CD14-positive monocyte (primary cell): ENCODE measurements at places on chromosomes 1 and 21. TPM values are rescaled to one million over a fixed set of nuclear protein-coding genes. Genes with fewer than 3 reads are reported as not detected.

Gene RAB3GAP2
- 9.8 TPM for polyA plus RNA-seq

Gene PLXNA2
- 1.1 TPM for polyA plus RNA-seq

Gene ST7L
- 5.4 TPM for polyA plus RNA-seq

Gene ATPAF1
- polyA plus RNA-seq: 45.4 TPM

Gene LCE1C
- not detected in 2 replicates for polyA plus RNA-seq
